ENCODE measurements at places on chromosomes 6 and 20.
A peak's percentile ranks its signal among the peaks of the same experiment; 100 is the strongest.

- DNase-seq, result no peak
Measured at GRCh38 chr6:85390105-85390728, 59.7 kb upstream of the NT5E start.

DNA sequence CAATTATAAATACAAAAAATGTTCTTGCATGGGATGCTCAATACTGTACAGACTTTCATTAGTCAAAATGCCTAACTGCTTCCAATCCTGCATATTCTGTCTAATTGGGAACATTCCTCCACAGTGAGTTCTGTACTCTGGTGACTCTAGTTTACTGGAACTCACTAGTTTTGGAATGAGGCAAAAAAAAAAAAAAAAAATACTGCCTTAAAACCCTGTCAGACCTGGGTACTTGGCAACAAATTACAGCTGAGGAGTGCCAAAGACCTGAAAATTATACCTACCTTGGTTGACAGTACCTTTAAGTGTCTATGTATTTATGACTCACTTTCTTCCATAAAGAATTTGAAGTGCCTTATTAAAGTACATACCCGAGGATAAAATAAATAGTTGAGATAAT is 276.7 kb downstream of the FARS2 start:
- no peak for DNase-seq

DNA sequence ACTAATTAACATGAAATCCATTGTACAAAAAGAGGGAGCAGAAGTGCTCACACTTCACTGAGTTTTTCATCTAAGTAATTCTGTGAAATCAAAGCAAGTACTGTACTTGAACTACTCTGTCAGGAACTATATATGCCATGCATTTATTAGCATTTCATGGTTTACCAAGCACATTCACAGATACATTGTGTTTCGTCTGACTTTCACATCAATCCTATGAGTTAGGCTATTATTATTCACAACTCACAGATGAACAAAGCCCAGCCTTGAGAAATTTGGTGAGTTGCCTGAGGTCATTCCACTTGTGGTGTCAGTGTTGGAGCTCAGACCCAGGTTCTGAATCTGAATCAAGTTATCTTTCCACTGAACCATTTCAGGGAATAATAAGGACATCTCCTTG is 33.7 kb upstream of the TENT5A start:
- DNase-seq, result no peak

- DNase-seq, result no peak
Measured at GRCh38 chr6:25601800-25602673, 50.0 kb upstream of the SCGN start.

- peak; percentile 66 for DNase-seq
Measured at GRCh38 chr6:36131511-36132245, 1.4 kb downstream of the MAPK13 start.

- no peak for DNase-seq
Measured at GRCh38 chr6:4732691-4733315, 43.4 kb upstream of the CDYL start.

GRCh38 chr6:143536461-143536865 is 24.9 kb upstream of the FUCA2 start:
- peak; percentile 77 for DNase-seq

GRCh38 chr6:44029444-44030185 is 97.6 kb downstream of the MRPL14 start:
- no peak for DNase-seq

GRCh38 chr6:25695671-25696070 is 43.7 kb downstream of the SCGN start:
- DNase-seq, result no peak

DNA sequence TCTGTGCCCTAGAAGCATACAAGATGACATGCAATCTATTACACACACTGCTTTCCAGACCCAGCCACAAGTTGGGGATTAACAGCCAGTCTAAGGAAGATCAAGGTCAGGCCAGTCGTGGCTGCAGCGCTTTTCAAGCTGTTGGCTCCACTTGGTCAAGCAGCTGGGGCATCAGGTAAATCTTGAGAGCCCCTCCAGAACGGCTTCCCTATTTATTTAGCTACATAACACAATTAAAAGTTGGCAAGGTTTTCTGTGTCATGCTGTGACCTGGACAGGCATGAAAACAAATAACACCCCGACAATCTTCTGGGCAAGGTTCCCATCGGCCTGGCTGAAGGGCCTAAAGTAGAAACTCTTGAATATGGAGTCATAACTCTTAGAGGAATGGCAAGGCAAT is 524.3 kb downstream of the PRKN start:
- DNase-seq, result no peak

DNA sequence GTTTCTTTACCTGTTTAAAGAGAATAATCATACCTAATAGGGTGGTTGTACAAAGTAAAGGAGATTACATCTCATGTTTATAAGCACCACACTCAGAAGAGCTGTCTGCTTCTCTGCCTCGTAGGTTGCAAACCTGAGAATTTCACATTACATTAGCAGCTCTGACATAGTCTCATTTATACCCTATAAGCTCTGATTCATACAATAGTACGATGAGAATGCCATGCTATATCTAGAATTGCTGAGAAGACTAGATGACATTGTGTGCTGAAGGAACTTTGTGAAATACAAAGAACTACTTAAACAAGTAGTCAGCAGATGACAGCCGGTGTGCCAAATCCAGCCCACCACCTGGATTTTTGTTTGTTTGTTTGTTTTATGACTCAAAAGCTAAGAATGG is 121.2 kb downstream of the ADAT2 start:
- no peak for DNase-seq

GRCh38 chr20:10137533-10137932 is 81.1 kb upstream of the SNAP25 start:
- DNase-seq, result no peak

DNA sequence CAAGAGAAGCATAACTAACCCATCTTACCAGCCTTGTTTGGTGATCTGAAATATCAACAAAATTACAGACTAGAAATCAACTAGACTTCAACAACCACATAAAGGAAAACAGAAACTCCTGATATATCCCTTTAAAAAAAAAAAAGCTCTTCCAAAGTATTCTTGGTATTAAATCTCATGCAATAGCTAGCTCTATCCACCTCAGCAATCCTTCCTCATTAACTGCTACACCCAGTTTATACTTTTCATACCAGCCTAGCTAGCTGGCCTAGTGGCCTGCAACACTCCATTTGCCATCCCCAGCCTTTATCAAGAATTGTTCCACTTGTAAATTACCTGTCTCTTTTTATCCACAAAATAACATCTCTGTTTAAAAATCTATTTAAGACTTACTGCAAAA is 69.0 kb downstream of the BACH2 start:
- no peak for DNase-seq

- no peak for DNase-seq
Measured at GRCh38 chr20:31497838-31498540, 16.3 kb upstream of the HM13 start.

- no peak for DNase-seq
Measured at GRCh38 chr6:147870506-147871110, 362.1 kb downstream of the SAMD5 start.

DNA sequence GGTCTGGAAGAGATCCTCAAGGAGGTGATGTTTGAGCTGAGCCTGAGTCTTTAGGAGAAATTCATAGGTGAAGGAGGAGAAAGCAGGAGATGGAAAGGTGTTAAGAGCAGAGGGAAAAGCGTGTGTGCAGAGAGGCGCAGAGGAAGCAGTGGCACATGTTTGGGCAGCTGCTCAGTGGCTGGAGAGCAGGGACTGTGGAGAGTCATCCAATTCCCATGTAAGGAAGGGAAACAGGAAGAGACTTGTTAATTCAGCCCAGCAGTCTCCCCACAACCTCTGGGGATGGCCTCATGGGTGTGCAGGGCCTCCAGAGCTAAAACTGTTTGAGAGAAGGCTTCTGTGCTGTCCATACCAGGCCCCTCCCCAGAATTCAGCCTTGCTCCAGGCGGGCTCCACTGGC is 16.2 kb downstream of the AAR2 start:
- DNase-seq, result no peak

- no peak for DNase-seq
Measured at GRCh38 chr6:115838216-115838615, 222.5 kb downstream of the FRK start.

- no peak for DNase-seq
Measured at GRCh38 chr6:146056506-146056905, 27.6 kb downstream of the GRM1 start.

GRCh38 chr20:14189794-14190402 is 147.5 kb downstream of the FLRT3 start:
- DNase-seq, result no peak

DNA sequence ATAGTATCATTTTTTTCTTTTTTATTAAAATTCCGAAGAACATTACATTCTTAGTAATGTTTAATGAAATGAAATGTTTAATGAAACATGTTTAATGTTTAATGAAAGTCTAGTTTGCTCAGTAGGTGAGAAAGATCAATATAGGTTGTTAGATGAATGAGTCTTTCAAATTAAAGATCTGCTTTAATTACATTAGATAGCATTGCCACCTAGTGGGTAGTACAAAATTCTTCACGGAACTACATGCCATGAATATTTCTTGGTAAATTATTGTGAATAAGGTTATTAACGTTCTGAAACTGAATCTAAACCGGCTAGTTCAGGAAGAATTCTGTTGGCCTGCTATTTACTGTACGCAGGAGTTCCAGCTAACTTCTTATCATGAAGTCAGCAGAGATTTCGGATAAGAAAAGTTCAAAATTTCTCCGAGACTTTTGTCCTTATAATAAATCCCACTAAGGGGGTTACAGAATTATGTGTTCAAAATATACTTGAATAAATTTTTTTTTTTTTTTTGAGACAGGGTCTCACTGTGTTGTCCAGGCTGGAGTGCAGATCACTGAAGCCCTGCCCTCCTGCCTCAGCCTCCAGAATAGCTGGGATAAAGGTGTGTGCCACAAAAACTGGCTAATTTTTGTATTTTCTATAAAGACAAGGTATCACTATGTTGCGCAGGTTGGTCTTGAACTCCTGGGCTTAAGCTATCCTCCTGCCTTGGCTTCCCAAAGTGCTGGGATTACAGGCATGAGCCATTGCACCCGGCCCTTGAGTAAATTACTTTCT is 7.9 kb upstream of the GMNN start:
- DNase-seq, result no peak

GRCh38 chr20:50980851-50981713 is 22.5 kb downstream of the MOCS3 start:
- peak; percentile 66 for DNase-seq

GRCh38 chr20:17843246-17844132 is 125.1 kb downstream of the SNX5 start:
- no peak for DNase-seq

GRCh38 chr6:8658416-8658815 is 223.1 kb upstream of the SLC35B3 start:
- no peak for DNase-seq

DNA sequence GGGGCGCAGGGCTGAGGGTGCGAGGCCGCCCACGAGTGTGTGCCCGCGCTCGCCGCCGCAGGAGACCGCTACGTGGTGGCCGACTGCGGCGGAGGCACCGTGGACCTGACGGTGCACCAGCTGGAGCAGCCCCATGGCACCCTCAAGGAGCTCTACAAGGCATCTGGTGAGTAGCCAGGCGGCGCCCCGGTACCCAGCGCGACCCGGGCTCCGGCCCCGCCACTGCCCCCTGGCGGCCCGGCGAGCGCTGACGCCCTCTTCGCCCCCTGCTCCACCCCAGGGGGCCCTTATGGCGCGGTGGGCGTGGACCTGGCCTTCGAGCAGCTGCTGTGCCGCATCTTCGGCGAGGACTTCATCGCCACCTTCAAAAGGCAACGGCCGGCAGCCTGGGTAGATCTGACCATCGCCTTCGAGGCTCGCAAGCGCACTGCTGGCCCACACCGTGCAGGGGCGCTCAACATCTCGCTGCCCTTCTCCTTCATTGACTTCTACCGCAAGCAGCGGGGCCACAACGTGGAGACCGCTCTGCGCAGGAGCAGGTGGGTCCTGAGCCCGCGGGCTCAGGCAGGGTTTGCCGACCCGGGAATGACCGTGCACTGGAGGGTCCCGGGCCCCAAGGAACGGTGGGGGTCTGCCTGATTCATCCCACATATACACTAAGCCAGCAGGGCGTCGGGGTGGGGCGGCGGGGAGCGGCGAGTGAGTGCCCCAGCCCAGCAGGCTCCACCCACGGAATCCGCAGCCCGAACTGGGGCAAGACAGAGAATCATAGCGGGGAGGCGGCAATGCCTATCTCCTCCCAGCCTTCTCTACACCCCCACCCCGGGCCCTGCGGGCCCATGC is 17.4 kb downstream of the HSPA12B start:
- peak; percentile 52 for DNase-seq

- no peak for DNase-seq
Measured at GRCh38 chr20:18943542-18943941, 130.0 kb downstream of the SCP2D1 start.

GRCh38 chr6:11277275-11278206 is 45.1 kb upstream of the NEDD9 start:
- DNase-seq, result peak; percentile 49

DNA sequence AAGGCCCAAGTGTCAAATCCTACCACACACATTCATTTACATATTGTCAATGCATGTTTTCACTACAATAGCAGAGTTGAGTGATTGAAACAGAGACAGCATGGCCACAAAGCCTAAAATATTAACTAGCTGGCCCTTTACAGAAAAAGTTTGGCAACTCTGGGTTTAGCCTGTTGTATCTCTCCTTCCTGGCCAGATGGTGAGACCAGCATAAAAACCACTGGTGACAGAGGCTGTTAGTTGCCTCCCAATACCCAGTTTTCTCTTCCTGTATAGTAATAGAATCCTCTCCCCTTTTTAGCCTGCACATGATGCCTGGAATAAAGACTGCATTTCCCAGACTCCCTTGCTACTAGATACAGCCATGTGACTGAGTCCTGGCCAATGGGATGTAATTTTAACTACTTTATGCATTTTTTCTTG is 100.0 kb upstream of the TAB2 start:
- no peak for DNase-seq

- no peak for DNase-seq
Measured at GRCh38 chr20:56372850-56373249, 14.1 kb downstream of the FAM210B start.

GRCh38 chr6:144809969-144810368 is 524.8 kb downstream of the UTRN start:
- DNase-seq, result no peak

DNA sequence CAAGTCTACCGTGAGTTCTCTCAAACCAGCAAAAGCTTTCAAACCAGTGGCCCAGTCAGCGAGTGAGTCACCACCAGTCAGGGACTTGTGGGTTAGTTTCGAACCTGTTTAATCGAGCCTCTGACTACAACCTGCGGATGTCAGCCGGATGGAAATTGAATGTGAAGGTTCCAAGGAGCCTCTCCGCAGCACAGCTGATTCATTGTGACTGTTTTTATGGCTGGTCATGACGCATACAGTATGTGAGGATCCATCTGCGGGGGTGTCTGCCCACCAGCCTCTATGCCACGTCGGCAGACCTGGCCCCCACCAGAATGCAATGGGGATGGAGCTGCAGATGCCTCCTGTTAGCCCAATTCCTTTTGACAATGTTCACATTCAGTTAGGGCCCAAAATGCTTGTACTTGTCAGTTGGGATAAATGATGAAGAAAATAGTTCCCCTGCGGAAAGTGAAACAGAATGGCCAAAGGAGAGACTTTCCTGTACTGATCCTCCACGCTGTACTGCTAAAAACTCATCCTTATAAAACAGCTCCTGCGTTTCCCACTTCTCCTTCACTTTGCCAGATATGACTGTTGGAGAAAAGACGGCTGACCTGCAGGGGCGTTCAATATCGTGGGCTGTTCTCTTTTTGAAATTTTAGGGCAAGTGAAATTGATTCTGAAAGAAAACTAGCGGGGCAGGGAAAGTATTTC is 206.6 kb downstream of the TFAP2B start:
- DNase-seq, result no peak

Data from activated T-cell treated with anti-CD3 and anti-CD28 coated beads, Interleukin-2, amount 50 U/mL, for 24 hours (primary cell).